NCI-H1417 treated with DMSO at 0.1 percent for 48 hours (cell line): ENCODE measurements at places on chromosomes 13 and 19.

DNA sequence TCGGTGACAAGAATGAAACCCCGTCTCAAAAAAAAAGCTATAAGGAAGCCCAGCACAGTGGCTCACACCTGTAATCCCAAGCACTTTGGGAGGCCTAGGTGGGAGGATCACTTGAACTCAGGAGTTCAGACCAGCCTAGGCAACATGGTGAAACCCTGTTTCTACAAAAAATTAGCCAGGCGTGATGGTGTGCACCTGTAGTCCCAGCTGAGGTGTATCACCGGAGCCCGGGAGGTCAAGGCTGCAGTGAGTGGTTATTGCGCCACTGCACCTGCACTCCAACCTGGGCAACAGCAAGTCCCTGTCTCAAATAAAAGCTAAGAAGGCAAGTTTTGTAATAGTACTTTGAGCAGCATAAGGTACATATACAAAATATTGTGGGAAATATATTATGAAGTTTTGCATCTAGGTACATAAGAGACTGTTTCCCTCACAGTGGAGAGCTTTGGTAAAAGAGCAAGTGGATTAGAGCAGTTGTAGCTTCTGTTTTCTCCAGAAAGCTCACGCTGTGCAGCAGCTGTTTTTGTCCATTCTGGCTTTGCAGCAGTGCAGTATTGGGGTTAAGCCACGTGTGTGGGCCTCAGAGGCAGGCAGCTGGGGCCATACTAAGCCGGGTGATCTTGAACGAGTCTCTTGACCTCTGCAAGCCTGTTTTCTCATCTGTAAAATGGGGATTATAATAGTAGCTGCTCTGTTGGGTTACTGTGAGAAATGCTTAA lies 35.4 kb downstream of the ARHGAP35 start:
- no peak for DNase-seq

- DNase-seq: no peak
Observed at GRCh38 chr13:75299913-75300862, 181.8 kb downstream of the TBC1D4 start.

GRCh38 chr19:23779645-23780044 lies 21.0 kb upstream of the ZNF681 start:
- DNase-seq: no peak

DNA sequence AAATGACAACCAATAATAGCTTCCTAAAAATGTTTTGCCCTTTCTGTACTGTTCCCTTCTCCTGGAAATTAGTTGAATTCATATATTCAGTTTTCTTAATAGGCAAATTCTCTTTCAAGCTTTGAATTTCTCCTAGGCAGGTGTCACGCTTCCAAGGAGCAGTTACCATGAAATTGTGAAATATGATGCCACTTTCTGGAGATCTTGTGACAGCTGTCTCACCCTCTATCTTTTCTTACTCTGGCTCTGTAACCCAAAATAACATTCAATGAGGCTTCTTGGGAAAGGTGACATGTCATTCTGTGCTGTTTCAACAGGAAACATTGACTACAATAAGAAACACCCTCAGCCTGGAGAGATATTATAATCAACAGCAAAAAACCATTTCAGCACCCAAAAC lies 80.3 kb upstream of the MRI1 start:
- DNase-seq: no peak

- no peak for DNase-seq
Observed at GRCh38 chr13:75049735-75050335, 432.1 kb downstream of the TBC1D4 start.

DNA sequence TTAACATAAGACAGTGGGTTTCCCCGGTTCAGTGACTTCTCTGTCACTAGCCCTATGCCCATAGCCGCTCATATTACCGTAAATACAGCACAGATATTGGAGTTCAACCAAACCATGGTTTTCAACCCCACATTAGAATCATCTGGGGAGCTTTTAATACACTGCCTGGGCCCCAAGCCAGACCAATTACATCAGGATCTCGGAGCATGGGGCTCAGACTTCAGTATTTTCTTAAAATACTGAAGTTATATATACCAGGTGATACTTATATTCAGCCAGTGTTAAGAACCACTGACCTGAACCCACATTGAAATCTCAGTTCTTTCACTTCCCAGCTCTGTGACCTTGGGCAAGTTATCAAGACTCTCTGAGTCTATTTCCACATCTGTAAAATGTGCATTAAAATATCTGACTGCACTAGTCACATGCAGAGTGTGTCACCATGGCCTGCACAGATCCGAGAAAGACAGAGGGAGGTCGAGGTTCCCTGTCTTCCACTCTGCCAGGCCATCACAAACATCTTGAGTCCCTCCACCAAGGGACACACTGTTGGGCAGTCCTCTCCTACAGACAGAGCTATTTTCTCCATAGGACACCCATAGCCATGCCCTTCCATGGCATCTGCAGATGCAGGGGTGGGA lies 32.2 kb upstream of the IPO5 start:
- DNase-seq: no peak

DNA sequence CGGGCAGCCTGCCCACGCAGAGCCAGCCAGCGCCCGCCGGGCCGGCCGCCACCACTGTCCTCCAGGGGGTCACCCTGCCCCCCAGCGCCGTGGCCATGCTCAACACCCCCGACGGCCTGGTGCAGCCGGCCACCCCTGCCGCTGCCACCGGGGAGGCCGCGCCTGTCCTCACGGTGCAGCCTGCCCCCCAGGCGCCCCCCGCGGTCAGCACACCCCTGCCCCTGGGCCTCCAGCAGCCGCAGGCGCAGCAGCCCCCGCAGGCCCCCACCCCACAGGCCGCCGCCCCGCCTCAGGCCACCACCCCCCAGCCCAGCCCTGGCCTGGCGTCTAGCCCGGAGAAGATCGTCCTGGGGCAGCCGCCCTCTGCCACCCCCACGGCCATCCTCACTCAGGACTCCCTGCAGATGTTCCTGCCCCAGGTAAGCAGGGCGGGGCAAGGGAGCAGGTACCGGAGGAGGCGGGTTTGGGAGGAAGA lies 32.3 kb upstream of the EHD2 start:
- DNase-seq: no peak
